ENCODE measurements at places on chromosomes 2 and 18.

DNA sequence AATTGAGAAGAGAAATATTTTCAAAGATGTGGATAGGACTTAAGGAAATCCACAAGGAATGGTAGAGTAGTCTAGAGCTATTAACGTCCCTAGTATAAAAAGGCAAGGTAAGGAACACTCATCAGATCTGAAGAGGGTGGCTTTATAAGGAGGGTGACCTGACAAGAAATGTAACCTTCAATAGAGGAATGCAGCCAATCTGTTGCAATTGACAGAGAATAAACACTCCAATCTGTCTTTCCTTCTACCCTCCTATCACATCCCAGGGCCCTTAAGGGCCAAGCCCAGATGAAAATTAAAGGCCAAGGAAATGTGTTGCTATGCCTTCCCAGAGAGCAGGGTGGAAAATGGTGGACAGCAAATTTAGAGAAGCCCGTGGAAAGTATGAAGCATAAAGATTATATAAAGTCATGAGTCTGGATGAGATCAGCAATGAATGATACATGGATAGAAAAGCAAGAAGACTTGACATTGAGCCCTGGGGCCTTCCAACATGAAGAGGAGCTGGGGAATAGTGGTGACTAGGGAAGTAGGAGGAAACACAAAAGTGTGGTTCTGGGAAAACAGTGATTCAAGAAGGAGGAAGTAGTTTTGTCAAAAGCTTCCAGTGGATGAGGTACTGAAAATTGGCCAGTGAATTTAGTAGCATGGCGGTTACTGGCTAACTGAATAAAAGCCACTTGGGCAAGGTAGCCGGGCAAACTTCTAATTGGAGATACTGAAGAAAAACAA is 270.6 kb upstream of the TANK start:
- no peak for DNase-seq

DNA sequence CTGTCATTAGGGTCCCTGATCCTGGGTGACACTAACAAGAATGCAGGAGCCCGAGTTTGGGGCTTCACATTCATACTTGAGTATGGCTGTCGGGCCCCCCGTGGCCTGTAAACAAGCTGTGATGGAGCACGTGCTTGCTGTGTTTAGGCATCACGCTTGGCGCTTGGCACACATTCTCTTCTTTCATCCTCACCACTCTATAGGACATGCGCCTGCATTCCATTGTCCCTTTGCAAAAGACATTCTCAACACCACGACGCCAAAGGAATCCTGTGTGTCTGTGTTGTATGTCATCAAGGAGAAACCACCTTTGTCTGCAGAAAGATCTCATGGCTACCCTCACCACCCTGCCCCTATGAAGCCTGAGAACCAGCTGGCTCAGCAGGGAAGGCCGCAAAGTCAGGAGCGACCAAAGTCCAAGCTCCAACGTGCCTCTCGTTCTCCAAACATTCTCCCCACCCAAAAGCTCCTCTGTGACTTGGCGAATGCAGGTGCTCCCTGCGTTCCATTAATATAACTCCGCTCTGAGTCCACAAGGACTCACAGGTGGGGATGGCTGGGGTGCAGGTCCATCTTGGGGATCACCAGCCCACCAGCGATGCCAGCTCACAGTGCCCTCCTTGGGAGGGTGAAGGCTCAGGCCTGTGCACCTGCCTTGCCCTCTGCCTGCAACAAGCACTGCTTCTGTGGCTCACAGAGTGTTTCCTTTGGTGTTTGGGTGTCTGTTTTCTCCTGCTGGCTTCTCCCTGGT is 6.2 kb upstream of the PER2 start:
- no peak for DNase-seq

- no peak for DNase-seq
These were observed 48.4 kb upstream of the ANKRD44 start for GRCh38 chr2:197358931-197359330.

DNA sequence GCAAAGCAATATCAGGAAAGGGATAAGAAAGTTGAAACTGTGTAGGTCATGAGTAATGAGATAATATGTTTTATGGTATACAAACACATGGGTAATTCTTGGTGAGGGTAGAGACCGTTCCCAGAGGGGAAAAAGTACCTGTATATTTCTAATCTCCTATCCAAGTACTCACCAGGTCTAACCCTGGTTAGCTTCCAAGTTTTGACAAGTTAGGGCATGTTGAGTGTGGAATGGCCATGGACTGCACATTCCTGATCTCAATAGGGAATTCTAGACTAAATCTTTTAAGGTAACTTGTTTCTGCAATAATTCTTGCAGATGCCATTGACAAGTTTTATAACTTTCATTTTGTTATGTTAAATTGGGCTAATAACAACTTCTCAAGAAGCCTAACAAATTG is 216.6 kb downstream of the SPAG16 start:
- no peak for DNase-seq

DNA sequence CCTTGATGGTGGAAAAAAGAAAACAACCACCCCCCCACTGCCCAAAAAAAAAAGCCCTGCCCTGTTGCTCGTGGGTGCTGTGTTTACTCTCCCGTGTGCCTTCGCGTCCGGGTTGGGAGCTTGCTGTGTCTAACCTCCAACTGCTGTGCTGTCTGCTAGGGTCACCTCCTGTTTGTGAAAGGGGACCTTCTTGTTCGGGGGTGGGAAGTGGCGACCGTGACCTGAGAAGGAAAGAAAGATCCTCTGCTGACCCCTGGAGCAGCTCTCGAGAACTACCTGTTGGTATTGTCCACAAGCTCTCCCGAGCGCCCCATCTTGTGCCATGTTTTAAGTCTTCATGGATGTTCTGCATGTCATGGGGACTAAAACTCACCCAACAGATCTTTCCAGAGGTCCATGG is 28.0 kb downstream of the MAL start:
- no peak for DNase-seq

DNA sequence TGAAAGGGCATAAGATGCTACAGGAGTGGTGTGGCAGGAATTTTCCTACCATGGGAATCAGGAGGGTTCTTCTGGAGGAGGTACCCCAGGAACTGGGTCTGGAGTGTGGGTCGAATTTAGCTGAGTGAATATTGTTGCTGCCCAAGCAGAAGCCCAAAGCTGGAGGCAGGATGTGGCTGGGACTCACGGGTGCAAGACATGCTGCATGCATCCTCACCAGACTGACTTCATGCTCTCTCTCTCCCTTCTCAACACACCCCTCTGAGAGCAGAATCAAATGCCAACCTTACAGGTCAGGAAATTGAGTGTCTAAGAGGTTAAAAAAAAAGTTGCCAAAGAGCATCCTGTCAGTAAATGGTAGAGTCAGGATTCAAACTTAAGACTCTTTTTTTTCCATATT is 78.8 kb upstream of the TTC39C start:
- DNase-seq = no peak

DNA sequence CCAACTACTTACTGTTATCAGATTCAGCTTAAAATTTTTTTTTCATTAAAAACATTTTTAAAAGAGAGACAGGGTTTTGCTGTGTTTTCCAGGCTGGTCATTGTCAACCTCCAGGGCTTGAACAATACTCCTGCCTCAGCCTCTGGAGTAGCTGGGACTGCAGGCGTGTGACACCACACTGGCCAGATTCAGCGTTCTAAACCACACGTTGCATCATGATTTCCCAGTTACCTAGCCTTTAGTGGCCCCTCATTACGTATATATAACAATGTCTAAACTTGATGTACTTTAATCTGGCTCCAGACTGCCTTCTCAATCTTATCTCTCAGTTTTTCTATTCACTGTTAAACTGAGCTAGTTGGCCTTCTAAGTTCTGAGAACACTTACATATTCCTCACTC is 89.6 kb downstream of the COMMD1 start:
- DNase-seq = no peak

GRCh38 chr2:8255448-8255800 is 426.4 kb upstream of the ID2 start:
- no peak for DNase-seq
